GM19239 (cell line): ENCODE measurements at places on chromosomes 7 and 10.

DNA sequence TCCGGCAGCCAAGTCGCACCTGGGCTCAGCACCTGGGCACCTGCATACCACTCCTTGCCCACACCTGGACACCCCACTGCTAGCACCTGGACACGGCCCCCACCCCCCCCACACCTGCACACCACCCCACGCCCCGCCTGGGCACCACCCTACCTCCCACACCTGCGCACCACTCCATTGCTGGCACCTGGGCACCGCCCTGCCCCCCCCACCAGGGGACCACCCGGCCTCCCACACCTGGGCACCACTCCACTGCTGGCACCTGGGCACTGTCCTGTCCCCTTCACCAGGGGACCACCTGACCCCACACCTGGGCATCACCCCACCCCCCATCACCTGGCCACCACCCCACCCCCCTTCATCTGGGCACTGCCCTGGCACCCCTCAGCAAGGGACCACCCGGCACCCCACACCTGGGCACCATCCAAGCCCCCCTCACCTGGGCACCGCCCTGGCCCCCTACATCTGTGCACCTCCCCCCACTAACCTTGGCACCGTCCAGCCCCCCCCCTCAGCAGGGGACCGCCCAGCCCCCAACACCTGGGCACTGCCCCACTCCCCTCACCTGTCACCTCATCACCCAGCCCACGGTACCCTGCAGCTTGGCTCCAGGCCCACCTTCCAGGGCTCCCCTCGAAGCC, 33.8 kb upstream of the RNF32 start:
- no peak for DNase-seq

DNA sequence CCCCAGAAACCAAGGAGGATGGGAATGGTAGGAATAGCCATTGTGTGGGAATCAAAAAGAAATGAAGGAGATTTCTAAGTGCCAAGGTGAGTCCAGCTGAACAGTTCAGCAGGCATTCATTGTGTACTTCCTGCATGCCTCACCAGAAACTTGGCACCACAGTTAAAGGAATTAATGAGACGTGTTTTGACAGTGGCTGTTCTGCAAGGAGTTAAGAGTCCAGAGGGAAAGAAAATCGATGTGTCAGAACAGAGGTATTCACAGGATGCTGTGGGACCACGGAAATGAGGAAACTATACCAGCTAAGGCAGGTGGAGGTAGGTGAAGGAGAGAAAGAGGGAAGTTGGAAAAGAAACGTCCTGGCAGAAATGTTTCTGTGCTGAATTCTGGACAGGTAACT, 78.1 kb downstream of the PRKCQ start:
- DNase-seq = no peak

DNA sequence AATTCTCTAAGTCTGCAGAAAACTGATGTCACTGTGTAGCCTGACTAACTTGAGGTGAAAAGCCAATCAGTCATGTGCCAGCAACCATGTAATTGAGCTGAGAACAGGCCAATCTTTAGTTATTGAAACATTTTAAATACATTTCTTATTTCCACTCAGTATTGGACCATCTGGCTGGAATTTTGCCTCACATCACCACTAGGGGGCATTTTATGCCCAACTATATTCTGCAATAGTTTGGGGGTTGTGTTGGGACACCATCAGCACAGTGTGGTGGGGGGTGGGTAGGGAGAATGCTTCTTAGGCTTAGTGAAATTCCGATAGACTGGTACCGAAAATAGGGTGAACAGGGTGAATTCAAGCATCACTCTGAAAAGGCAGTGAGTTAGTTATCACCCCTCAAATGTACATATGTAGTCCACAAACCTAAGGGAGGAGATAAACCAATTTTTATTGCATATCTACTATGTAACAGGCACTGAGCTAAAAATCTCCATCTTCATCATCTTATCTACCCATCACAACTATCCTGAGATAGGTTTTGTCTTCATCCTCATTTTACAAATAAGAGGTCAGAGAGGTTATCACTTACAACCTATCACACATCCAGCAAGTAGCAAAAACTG, 17.8 kb downstream of the NPSR1 start:
- DNase-seq = no peak

GRCh38 chr10:35328404-35329037, 7.8 kb upstream of the CCNY start:
- no peak for DNase-seq

DNA sequence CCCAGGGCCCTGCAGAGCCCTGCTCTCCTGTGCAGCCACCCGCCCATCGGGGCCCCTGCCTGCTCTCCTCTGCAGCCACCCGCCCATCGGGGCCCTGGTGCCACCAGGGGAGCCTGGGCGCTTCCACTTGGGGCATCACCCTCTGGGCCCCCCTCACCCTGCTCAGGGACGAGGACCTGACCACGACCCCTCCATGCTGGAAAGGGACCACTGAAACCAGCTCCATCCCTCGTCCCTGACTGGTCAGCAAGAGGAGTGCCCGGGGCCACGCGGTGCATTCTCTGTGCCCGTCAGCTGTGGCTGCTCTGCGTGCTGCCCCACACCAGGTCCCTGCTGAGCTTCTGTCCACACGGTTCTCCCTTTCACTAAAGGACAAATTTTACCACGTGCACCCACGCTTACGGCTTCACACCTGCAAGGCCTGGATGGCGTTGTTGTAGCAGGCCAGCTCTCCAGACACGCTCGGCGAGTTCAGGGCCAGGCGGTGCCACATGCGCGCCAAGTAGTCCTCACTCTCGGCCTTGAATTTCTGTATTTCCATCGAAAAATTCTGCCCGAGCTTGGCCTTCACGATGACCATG, 57.6 kb downstream of the CFAP46 start:
- DNase-seq = no peak

DNA sequence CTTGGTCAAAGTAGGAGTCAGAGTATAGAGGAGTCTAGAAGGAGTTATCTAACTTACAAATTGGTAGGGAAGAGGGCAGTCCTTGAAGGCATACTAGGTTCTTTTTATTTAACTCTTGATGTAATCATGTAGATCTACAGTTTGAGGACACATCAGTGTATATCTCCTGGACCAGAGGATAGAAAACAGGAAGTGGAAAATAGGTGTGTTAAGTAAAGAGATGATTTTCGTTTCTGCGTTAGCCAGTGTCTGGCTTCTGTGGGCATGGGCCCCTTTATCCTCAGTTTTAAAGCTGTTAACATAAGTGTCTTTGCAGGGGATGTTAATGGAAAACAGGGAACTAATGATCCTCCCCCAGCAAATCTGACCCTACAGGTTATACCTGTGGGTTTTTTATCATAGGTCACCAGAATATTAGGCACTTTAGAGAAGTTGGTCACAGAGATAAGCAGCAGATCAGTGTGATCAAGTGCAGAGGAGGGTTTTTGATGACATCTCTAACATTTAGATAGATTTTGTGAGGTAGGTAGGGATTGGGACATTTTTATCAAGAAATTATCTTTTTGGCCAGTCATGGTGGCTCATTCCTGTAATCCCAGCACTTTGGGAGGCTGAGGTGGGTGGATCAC, 58.6 kb upstream of the PRSS1 start:
- DNase-seq = no peak

- DNase-seq = peak; percentile 18
Measured at GRCh38 chr10:95440756-95441546, 120.2 kb downstream of the SORBS1 start.

DNA sequence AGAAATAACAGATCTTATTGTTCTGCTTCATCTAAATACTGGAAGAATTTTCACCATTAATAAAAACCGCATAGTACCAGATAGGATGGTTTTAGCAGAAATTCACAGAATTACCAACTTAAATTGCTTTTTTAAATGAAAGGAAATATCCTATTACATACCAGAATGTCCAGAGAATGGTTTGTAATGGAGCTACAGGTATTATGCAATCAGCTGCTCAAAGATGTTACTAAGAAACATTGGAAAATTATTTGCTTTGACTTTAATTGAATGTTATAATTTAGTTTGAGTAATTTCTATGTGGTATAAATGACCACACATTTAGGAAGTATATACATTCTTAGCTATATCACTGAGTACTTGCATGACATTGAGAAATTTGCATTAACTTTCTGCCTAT, 338.3 kb downstream of the ETV1 start:
- no peak for DNase-seq

GRCh38 chr10:26832960-26833359, 27.8 kb downstream of the ABI1 start:
- DNase-seq = no peak

DNA sequence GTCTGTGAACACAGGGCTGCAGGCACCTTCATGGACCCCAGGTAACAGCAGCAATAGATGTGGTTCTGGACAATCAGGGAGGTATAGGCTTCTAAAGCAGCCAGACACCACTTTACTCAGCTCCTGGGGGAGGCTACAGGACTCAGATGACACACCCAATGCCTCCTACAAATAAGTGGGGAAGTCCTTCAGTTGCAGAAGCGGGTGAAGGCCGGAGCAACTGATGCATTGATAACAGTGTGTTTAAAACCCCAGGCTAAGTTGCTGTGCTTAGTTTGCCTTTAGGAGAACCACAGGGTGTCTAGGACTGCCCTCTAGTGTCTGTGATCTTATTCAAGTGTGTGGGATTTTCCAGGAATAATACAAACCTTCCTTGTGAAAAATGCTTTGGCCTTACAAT, 5.9 kb upstream of the ITGA8 start:
- DNase-seq = no peak

- DNase-seq = no peak
Measured at GRCh38 chr10:110845756-110846620, 25.7 kb upstream of the PDCD4 start.

DNA sequence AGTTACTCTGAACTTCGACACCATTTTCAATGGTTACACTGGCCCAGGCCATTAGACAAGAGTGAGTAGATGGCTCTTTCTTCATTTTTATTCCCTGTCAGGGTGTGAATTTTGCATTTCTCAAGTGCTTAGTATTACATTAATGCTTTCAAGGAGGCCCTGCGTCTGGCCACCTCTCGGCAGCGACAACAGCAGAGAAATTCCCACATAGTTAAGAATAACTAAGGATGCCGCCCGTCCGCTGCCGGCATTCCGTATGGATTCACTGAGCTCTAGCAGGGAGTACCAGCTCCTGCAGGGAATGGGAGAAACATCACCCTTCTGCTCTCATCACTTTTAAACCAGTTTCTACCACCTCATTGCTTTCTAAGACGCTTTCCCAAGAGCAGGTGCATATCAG, 153.6 kb downstream of the TCERG1L start:
- no peak for DNase-seq

DNA sequence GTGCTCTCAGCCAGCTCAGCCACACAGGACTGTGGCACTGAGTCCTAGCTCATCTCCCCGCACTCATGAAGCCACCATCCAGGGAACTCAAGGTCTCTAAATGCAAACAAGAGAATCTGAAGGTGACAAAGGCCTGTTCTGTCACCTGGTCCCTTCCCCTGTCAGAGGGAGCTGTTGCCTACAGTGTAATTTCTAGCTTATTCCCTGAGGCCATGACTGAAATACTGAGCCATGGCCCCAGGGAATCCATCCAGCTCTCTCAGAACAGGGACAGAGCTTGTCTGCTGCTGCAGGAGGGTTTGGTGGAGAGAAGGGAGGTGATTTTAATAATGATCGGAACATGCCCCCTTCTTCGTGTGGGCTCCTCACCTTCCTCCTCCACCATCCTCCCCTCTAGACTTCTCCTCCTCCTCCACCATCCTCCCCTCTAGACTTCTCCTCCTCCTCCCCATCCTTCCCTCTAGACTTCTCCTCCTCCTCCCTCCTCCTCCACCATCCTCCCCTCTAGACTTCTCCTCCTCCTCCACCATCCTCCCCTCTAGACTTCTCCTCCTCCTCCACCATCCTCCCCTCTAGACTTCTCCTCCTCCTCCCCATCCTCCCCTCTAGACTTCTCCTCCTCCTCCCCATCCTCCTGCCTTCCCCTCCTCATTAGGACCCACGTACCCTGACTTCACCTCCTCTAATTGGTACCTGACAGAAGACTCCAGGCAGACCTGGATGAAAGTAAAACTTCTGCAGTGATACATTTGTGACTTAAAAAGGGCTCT, 338.0 kb upstream of the MKI67 start:
- no peak for DNase-seq

DNA sequence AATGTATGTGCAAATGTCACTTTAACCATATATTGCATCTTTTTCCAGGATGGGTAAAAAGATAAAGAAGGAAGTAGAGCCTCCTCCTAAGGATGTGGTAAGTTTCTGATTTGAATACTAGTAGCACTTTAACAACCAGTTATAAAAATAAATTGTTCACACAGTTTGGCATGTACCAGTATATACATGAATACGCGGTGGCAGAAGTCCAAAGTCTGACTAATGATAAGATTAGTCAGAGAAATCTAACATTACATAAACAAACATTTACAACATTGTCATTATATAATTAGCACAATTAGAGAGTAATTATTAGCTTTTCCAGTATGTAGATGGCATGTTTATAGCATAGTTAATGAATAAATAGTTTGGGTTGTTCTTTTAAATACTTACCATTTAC, 4.1 kb downstream of the ARMC3 start:
- no peak for DNase-seq

DNA sequence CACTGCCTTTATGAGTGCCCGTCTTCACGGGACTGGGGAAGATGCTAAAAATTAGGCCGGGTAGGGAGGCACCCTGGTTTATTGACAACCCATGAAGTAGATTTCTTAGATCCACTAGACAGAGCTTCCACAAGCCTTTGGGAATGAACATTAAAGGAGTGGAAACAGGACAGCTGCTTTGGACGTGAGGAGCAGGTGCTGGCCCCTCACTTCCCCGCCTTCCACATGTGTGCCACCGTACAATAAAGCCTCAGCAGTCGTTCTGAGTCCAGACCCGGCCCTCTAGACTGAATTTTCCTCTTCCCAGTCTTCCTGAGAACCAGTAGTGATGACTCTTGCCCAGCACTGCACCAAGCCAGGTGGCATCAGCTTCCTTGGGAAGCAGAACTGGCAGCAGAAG, 282.4 kb downstream of the CELF2 start:
- no peak for DNase-seq

- no peak for DNase-seq
Measured at GRCh38 chr7:132557489-132558044, 18.7 kb downstream of the PLXNA4 start.

DNA sequence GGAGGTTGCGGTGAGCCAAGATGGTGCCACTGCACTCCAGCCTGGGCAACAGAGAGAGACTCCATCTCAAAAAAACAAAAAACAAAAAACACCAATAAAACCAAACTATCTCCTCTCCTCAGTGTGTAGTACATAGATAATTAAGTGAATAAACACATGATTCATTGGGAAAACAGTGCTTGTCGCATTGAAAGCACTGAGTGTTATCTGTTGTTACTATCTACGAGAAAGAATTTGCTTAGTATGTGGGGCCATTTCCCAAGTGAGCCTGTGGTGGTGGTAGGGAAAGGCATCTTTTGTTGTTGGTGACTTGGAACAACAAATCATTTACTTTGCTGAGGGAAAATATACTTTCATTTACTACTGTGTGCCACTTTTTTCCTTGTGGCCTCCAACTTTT, 42.6 kb downstream of the RSBN1L start:
- no peak for DNase-seq

GRCh38 chr7:107582875-107583274, 2.8 kb downstream of the BCAP29 start:
- DNase-seq = no peak

GRCh38 chr10:95336702-95337101, 45.9 kb upstream of the PDLIM1 start:
- no peak for DNase-seq

GRCh38 chr7:23011222-23011924, 2.6 kb downstream of the HYCC1 start:
- DNase-seq = no peak
